Glomerular endothelial cell (primary cell): ENCODE measurements at places on chromosomes 16 and 17. TPM values are rescaled to one million over a fixed set of nuclear protein-coding genes. Genes with fewer than 3 reads are reported as not detected.

DNA sequence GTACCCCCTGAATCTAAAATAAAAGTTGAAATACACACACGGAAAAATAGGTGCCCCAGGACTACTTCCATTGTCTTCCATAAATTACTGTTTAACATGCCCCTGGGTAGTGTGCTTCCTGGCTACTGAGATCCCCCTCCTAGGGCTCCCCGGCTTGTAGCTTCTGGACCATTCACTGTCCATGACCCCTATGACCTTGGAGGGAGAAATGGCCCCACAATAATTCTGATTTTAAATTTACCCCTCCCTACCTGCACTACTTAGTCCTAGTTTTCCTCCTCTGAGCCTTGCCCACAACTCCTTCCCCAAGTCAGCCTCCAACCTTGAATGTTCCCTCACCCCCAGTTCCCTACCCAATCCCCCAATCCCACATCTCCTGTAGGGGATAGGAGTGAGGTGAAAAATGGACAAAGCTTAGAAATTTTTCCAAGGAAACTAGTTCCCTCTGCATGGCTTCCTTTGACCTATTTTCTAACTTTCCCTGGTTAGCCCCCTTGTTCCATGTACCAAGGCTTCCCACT, 9.5 kb upstream of the MSL1 start:
- DNase-seq = no peak

GRCh38 chr16:79865918-79866317, 265.4 kb upstream of the MAF start:
- no peak for DNase-seq

- DNase-seq = no peak
Measured at GRCh38 chr17:44747566-44747965, 11.2 kb upstream of the ADAM11 start.

The DYNLRB2 gene
- not detected in 2 replicates for total RNA-seq

The SNX20 gene
- 0.73 TPM in 1 of 2 replicates, not detected in the other for total RNA-seq

The HAGHL gene
- total RNA-seq = 8.2 and 12.8 TPM in 2 replicates
